ENCODE measurements at places on chromosomes 12 and 14. TPM values are rescaled to one million over a fixed set of nuclear protein-coding genes. Genes with fewer than 3 reads are reported as not detected.

DNA sequence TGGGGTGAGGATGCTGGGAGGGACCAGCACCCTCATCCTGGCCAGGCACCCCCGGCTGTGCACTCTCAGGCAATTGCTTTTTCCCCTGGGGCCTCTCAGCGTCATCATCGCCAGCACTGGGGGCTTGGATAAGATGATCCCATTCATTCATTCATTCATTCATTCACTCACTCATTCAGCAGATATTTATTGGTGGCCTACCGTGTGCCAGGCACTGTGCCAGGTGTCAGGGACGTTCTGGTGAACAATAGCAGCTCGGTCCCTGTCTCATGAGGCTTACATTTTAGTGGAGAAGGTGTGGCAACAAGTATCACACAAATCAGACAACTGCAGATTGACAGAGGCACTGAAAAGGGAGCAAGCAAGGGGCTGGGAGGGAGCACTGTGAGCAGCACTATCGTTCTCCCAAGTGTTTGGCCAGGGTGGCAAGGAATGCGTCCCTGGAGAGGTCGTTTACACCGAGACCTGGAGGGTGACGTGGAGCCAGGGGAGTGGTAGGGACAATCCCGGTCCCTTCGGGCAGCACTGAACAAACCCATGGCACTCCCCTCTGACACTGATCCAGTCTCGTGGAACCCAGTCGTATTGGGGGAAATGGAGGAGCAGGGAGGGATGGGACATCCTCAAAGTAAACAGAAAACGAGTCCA lies 124.1 kb downstream of the PAPOLA start:
- DNase-seq, result no peak

GRCh38 chr14:89936654-89937185 lies 17.8 kb downstream of the EFCAB11 start:
- no peak for DNase-seq

GRCh38 chr12:119565404-119565803 lies 28.2 kb upstream of the TMEM233 start:
- DNase-seq, result no peak

- no peak for DNase-seq
Observed at GRCh38 chr12:13066459-13066858, 22.3 kb downstream of the FAM234B start.

DNA sequence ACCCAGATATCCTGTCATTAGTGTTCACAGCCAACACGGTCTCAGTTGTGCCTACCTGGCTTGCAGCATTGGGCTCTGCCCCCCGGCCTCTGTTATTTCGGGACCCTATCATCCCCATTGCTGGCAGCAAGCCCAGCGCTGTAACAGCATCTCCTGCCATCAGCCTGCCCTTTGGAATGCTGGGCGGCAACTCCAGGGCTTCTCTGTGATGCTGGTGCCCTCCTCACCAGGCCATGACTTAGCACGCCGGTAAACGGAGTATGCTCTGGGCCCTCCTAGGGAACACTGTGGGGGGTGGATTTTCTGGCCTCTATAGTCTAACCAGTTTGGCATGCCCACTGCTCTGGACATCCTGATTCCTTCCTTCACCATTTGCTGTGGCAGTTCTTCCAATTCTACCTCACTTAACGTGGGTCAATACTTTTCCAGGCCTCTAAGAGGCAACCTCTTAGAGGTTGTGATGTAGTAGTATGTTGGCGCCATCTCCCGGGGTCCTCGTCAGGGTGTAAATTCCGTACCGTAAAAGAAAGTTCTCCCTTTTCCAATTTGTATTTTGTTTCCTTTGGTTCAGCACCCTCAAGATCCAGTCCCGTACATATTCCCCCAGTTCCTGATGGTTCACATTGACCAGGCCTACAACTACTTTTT lies 80.0 kb downstream of the SINHCAF start:
- no peak for DNase-seq

DNA sequence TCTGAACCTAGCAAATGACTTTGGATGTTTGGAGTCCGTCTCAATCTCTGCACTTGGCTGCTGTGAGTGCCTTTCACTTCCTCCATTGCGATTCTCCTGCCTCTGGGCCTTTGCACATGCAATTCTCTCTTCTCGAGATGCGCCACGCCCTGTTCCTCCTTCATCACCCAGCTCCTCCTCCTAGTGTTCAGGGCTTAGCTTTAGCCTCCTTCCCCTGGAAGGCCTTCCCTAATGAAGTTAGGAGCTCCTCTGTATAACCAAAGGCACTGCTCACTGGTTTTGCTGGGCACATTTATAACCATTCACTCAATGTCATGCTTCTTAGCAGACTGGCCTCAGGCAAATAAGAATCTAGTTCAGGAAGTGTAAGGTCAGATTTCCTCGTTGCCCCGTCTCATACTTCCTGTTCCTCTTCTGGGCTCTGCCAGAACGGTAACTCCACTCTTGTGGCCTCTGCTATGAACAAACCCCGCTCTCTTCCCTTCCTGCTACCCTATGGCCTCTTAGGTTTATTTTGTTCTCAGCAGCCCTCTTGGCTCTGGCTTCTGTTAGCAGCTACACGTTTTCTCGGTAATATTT lies 171.4 kb downstream of the CRADD start:
- no peak for DNase-seq

Gene RFLNA
- total RNA-seq, result not detected

All from activated CD8-positive, alpha-beta T cell treated with anti-CD3 and anti-CD28 coated beads for 36 hours (primary cell).